Cerebellar nuclear complex (tissue), 1 donor: ENCODE measurements at places on chromosomes 12 and 14.

- DNase-seq: no peak
These were observed 22.4 kb upstream of the FBRSL1 start for GRCh38 chr12:132467511-132467910.

DNA sequence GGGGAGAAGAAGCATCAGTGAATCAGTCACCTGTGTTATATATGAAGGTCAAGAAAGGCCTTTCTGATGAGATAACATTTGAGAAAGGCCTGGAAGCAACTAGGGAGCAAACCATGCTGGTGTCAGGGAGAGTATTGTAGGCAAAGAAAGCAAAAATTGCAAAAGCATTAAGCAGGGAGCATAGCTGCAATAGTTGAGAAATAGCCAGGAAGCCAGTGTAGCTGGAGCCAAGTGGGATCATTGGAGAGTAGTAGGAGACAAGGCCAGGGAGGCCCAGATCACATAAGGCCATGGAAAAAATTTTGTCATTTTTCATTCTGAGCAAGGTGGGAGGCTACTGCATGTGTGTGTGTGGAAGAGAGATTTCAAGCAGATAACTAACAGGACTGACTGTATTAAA is 18.8 kb upstream of the MAGOHB start:
- no peak for DNase-seq

GRCh38 chr14:83556065-83556464 is 1973.9 kb upstream of the FLRT2 start:
- no peak for DNase-seq

DNA sequence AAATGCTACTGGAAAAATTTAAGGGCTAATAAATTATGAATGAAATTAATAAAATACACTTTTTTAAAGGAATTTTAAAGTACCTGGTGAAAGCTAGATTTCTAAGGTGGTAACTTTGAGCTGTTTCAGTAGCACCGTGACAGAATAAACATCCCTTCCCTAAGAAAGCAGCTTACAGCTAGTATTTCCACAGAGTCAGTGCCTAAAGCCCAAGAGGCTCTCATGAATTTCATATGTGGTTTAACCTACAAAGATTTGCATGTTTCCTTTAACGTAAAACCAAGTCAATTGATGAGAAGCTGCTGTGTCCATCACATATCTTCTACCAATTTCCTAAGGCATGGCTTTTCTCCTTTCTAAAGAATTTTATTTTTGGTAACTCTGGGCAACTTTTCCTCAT is 56.8 kb downstream of the IFNG start:
- DNase-seq: no peak

- no peak for DNase-seq
These were observed 46.9 kb downstream of the GPR68 start for GRCh38 chr14:91197631-91198030.

DNA sequence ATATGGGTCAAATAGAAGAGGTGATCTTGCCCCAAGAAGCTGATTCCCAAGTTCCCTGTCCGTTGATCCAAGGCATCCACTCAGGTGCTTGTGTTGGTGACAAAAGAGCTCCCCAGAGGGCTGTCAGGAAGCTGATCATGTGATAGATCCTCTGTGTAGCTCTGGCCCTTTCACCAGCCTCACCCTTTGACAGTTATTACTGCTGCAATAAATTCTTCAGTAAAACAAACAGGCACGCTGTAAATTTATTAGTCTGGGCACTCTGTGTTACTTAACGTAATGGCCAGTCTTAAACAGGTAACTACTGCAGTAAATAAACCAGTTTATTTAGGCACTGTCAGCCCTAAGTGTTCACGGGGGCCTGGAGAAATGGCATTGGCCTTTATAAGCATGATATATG is 473.9 kb downstream of the BCL11B start:
- DNase-seq: no peak

DNA sequence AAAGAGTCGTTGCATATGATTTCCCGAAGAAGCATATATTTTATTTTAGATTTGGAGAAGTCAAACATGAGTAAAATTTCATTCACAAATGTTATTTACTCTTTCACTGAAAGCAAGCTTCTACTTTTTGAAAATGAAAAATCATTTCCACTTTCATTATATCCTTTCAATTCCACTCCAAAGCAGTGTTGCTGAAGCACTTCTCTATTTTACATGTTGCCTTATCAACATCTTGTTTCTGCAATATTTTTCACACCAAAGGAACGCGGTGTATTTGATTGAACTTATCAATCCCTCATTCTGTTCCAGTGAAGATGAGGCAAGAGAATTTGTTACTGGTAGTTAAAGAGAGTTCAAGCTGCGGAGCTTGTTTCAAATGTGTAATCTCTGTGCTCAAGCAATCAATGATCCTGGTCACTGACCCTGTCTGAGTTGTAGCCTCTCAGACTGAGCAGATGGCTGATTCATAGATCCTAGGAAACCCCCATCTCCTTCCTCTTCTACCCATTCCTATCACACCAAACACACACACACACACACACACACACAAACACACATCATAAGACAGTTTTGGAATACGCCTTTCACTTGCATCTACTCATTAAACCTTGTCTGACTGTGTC is 236.2 kb upstream of the FLRT2 start:
- no peak for DNase-seq

DNA sequence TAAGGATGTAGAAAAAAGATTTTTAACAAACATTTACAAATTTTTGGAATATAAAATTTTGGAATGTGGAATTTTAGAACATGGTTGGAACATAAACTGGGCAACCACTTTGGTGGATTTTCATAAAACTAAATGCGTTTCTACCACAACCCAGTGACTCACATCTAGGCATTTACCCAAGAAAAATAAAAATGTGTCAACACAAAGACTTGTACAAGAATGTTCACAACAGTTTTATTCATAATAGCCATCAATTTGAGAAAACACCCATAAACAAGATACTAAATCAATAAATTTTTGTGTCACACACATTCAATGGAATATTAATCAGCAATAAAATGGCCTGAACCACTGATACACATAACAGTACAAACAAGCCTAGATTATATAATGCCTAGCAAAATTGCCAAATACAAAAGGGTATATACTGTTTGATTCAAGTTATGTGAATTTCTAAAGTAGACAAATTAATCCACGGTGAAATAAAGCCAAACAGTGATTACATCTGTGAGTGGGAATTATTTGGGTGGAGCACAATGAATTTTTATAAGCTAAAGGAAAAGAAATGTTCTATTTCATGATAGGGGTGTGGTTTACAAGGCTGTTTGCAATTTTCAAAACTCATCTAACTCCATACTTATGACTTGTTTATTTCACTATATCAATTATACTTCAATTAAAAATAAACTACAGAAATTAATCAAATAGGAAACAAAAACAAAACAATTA is 415.2 kb upstream of the OR4E1 start:
- DNase-seq: no peak

DNA sequence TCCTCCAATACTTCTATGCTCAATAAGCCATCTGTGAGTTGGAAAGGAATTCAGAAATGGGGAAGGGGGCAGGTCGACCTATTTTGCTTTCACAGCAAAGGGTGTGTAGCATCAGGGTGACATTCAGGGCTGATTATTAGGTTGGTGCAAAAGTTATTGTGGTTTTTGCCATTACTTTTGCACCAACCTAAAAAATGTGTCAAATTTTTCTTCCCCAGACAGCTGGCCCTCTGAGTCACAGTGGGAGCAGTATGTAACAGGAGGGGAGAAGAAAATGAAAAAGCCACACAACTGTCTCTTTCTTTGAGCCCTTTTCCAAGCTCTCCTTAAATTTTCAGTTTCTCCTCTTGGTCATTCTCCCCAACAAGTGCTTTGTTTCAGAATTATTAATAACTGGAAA is 47.1 kb upstream of the GZMB start:
- no peak for DNase-seq

DNA sequence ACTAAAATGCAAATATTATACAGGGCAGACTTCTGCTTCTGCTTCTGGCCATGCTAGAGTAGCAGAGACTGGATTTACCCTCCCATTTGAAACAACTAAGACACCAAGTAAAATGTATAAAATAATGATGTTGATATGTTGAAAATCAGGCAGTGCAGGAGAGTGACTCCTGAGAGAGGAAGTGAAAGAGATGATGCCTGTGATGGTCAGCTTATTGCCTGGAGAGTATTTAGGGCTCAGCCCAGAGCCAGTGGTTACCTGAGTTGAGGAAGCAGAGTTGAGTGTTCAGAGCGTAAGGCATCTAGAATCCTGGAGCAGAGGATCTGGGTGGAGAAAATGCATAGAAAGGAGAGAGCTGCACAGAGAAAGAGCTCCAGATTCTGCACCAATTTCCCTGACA is 131.8 kb upstream of the C14orf180 start:
- DNase-seq: no peak

- DNase-seq: no peak
These were observed 20.5 kb downstream of the SLC11A2 start for GRCh38 chr12:51005671-51006070.

- DNase-seq: no peak
These were observed 28.1 kb upstream of the RAB21 start for GRCh38 chr12:71726548-71726947.

DNA sequence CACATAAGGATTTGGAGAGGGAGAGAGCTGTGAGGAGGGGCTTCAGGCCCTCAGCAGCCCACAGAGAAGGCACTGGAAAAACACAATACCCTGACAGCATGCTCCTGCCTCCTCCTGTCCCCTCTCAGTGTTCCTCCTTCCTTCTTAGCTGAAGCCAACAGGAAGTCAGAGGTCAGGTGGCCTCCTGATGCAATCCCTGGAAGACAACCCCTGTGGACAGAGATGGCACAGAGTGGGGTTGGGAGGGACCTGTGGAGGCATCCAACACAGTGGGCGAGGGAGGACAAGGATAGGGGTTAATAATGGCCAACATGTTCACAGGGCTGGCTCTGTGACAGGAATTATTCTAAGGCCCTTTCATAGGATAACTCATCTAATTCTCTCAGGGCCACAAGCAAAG is 15.4 kb upstream of the IFI27L2 start:
- DNase-seq: no peak

- DNase-seq: no peak
These were observed 31.4 kb downstream of the CD9 start for GRCh38 chr12:6231359-6232268.

- DNase-seq: no peak
These were observed 30.4 kb downstream of the ATP2B1 start for GRCh38 chr12:89678225-89678624.

- no peak for DNase-seq
These were observed 2.4 kb downstream of the CLEC12B start for GRCh38 chr12:10012630-10013330.

DNA sequence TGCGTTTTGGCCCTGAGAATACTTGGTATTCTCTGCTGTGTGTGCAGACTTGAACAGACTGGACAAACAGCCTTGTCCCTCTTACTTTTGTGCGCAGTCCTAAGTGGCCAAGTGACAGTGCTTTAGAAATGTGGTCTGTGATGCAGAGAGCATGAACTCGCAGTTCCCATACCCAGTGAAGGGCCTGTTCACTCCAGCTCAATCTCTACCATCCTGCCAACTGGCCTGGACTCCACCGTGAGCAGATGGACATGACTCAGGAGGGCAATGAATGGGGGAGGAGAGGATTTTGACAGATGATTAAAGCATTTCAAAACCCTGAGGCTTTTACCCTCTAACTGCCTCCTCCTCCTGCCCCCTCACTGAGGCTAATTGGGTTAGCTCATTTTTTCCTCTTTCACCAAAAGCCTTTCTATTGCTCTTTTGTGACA is 62.5 kb upstream of the PYGL start:
- DNase-seq: peak; percentile 92

DNA sequence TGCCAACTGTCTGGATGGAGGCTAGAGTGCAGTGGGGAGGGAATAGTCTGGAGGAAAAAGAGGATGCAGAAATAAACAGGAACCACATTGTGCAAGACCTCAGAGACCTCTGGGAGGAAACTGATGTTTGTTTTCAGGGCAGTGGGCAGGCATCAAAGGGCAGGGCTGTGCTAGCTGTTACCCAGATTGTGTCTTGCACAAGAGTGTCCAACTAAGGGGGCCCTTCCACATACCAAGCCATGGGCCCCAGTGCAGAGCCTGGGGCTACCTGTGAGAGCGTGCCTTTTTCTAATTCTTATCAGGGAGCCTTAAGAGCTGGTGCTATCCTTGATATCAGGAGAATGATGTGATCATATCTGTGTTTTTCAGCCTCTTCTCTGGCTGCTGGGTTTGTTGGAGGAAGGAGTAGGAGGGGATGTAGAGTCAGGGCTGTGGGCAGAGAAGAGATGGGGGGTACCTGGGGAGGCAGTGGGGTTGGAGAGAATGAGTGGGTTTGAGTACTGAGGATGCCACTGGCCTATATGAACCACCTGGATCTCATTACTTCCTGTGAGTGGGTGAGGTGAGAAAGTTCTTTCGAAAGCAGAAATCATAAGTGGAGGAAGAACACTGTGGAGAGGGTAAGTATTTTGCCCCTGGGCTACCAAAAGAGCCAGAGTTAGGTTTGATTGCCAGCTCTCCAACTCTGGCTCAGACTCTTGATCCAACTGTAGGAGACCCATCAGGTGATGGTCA is 259.2 kb upstream of the CRY1 start:
- no peak for DNase-seq

DNA sequence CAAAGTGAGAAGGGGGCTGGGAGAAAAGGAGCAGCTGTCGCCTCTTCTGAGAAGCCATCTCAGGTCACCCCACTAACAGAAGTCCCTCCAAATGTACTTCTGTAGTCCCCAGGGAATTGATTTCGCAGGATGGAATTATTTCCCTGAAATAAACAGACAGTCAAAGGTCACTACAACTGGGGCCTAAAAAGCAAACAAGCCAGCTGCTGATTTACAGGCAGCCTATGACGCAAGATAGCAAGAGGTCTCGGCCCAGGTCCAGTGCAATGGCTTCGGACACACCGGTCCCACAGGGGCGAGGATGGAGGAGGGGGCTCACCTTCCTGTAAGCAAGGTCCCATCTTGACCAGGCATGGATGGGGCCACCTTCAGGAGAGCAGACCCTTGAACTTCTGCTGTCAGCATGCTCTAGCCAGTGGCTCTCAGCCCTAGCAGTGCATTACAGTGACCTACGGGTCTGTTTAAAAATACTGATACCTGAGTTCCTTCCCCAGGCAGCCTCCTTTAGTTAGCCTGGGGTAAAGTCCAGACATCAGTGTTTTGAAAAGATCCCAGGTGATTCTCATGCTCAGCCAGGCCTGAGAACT is 18.1 kb downstream of the NUAK1 start:
- no peak for DNase-seq

GRCh38 chr14:36493761-36494160 is 26.3 kb downstream of the NKX2-1 start:
- no peak for DNase-seq

DNA sequence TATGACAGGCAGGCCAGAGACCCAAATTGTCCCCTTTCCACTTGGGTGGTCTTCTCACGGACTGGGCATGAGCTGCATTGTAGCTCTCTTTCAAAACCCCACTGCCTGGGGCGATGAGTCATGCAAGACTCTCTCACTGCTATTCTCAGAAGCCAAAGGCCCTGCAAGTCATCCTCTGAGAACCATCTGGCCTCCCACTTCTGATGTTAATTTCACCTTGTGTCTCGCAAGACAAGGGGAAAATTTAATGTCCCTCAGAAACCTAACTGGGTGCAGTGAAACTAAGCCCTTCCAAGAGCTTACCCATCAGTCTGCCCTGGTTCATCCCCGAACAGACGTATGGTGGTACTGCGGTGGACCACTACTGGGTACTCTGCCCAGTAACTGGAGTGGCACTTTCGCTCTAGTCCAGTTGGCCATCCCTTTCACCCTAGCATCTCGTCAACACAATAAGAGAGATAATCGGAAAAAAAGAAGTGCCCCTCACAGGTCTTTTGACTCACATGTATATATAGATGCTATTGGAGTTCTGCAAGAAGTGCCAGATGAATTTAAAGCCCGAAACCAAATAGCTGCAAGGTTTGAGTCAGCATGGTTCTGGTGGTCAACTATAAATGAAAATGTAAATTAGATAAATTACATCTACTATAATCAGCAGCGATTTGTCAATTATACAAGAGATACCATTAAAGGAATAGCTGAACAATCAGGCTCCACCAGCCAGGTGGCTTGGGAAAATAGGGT is 31.3 kb upstream of the LALBA start:
- no peak for DNase-seq
